Fibroblast of pulmonary artery (primary cell): ENCODE measurements at places on chromosomes 7 and 10.

DNA sequence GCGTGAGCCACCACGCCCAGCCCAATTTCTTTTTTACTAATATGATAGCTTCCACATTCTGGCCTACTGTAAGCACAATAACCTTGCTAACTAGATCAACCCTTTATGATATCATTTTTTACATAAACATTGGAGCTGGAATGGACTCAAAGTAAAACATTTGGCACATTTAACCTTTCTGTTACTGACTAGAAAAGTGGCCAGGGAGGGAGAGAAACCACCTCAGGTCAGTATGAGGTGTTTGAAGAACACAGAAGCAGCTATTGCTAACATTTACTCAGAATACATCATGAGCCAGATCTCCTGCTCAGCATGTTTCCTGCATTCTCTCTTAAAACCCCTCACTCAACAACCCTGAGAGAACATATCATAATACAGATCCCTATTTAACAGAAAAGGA is 27.3 kb downstream of the SGMS1 start:
- no peak for DNase-seq

DNA sequence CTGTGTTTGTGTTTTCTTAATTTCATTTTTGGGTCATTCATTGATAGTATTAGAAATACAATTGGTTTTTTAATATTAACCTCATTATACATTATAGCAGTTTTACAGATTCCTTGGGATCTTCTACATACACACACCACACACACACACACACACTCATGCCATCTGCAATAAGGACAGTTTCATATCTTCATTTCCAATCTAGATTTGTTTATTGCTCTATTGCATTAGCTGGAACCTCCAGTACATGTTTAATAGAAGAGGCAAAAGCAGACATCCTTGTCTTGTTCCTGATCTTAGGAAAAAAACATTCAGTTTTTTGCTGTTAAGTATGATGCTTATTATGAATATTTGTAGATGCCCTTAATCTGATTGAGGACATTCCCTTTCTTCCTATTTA is 17.8 kb upstream of the CALU start:
- no peak for DNase-seq

- no peak for DNase-seq
Observed at GRCh38 chr7:33251301-33251700, 121.9 kb downstream of the BBS9 start.

GRCh38 chr7:156020566-156020965 is 208.3 kb upstream of the SHH start:
- DNase-seq: no peak

GRCh38 chr10:119281581-119282071 is 74.3 kb downstream of the GRK5 start:
- peak; percentile 28 for DNase-seq

GRCh38 chr10:6044060-6044459 is 18.1 kb downstream of the IL2RA start:
- DNase-seq: no peak

- DNase-seq: no peak
Observed at GRCh38 chr10:78772986-78773530, 295.7 kb upstream of the ZMIZ1 start.

- DNase-seq: no peak
Observed at GRCh38 chr10:71952745-71953144, 11.4 kb upstream of the CHST3 start.

GRCh38 chr7:130734815-130735716 is 1.1 kb upstream of the KLF14 start:
- DNase-seq: no peak

GRCh38 chr10:15859509-15859905 is 800 bp downstream of the MINDY3 start:
- DNase-seq: no peak

DNA sequence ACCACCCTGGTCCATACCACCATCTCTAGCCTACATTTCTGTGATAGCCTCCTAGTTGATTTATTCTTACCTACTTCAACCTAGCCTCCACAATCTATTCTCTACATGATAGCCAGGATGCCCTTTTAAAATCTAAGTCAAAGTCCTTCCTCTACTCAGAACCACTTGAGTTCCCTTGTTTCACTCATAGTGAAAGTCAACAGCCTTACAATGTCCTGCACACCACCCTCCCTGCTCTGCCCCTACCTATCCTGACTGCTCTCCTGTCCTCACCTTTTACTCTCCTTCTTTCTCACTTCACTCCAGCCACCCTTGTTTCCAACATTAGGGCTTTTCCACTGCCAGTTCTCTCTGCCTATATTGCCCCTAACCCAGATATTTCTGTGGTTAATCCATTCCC is 146.7 kb downstream of the GRM3 start:
- DNase-seq: no peak
